ENCODE measurements at places on chromosomes 3 and 15.

- no peak for DNase-seq
Measured at GRCh38 chr3:106811376-106811775, 565.9 kb upstream of the CCDC54 start.

- no peak for DNase-seq
Measured at GRCh38 chr3:65575376-65575840, 463.3 kb downstream of the MAGI1 start.

- no peak for DNase-seq
Measured at GRCh38 chr3:30183421-30183820, 423.0 kb upstream of the TGFBR2 start.

- no peak for DNase-seq
Measured at GRCh38 chr15:55403531-55403930, 4.6 kb downstream of the CCPG1 start.

- DNase-seq: no peak
Measured at GRCh38 chr3:182925944-182926337, 54.4 kb downstream of the DCUN1D1 start.

Measured in stimulated activated CD4-positive, alpha-beta T cell treated with anti-CD3 and anti-CD28 coated beads, Interleukin-2, amount 100 ng/mL, for 24 hours (primary cell).